ENCODE measurements at places on chromosomes 12 and 14.

DNA sequence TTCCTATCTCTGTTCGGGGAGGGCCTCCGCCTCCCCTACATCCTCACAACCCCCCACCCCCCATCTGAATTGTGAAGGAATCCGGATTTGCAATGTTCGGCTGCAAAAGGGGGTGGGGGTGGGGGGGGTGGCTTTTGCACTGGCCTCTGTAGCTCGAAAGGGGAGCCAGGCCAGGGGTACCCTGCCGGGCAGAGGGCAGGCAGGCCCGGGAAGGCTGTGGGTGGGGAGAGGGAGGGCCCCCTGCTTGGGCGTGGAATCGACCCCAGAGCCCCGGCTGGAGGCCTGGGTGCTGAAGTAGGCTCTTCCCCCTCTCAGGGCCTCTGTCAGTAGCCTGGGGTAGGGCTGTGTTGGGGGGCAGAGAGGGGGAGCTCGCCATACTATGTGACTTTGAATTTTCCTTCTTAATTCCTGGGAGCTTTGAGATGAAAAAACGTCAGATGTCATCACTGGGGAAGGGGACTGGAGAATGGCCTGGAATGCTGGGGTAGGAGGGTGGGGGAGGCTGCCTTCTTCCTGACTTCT, 1.1 kb downstream of the LRP1 start:
- DNase-seq = no peak

- DNase-seq = no peak
These were observed 6.7 kb upstream of the KRT75 start for GRCh38 chr12:52440821-52441319.

DNA sequence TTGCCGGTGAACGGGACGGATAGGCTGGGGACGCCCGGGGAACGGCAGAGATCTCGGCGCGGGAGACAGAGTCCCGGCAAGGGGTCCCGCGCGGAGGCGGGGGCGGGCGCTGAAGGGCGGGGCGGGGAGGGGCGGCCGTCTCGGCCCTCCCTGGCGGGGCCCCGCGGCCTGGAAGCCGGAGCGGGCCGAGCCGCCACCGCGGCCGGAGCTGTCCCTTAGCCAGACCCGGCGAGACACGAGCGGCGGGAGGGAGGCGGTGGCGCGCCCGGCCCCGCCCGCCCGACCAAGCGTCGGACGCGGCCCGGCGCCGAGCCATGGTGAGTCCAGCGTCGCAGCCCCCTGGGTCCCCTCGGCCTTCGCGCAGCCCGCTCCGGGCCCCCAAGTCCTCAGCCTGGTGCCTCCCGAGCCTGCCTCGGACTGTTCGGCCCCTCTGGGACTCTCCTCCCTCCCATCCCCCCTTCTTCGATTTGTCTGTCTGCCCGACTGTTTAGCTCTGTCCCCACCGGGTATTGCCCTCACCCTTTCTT, at the start of gene ARHGEF40:
Gene ARHGEF40, plus strand, starts transcription at position 222 of the 527 bp plus-strand sequence. Its CDS starts 93 bp downstream, at position 315.
- no peak for DNase-seq

DNA sequence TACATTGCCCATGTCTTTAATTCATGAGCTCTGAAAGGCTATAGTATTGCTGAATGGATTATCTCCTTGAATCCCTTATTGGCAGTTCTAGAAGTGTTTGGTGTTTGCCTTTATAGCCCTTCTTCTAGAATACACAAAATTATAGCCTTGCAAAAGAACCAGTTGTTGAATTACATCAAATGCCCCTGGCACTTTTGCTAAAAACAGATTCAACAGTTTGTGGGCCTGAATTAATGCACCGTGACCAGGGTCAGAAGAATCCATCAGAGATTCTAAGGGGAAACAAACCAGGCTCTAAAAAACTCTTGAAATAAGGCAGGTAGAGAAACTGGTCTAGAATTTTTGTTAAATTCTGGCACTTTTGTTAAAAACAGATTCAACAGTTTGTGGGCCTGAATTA, 197.8 kb downstream of the SOX5 start:
- DNase-seq = no peak

DNA sequence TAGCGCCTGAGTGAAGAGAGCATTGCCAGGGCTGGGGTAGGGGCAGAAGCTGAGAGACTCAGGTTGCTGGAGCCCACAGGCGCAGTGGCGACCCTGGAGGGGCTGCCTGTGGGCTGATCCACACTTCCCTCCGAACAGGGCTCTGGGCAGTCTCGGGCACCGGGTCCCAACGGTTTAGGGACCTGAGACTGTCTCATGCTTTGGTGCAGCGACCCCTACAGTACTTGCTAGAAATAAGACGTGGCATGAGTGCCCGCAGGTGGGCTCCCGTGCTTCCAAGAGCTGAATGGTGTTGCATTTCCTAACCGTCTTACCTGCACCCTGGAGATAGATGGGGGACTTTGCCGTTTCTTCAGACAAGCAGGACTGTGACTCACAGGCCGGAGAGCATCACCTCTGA, 57.4 kb downstream of the AACS start:
- no peak for DNase-seq

GRCh38 chr12:100213016-100213891, 12.6 kb downstream of the ACTR6 start:
- no peak for DNase-seq

DNA sequence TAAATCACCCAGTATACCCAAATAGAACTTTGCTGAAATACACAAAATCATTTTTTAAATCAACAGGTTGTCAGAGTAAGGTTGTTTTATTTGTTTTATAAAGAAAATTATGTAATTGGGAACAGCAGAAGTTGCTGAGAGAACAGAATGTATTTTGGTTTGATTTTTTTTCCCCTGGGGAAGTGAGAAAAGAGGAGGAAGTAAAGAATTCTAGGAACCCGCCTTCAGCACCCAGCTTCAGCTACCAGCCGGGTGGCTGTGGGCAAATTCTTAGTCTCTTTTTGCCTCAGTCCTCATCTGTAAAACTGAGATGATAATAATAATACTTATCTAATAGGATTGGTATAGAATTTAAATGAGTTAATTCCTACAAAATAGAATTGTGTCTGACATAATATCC, 119.4 kb downstream of the SRGAP1 start:
- DNase-seq = no peak

DNA sequence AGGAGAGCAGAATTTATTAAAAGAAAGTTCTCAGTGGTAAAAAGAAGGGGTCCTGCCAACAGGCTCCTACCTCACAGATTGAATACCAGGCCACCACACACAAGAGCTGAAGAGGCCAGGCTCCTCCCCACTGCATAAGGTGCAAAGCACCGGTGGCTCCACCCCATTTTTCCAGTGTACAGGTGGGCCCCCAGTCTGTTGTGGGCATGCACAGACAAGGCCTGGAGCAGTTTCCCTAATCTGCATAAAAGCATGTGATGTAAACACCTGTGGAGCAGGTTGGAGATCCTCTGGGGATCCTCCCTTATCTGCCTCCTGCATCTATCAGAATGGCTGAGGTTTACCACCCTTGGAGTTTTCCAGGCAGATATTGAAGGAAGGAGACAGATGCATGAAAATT, 45.7 kb upstream of the PDZRN4 start:
- DNase-seq = no peak

DNA sequence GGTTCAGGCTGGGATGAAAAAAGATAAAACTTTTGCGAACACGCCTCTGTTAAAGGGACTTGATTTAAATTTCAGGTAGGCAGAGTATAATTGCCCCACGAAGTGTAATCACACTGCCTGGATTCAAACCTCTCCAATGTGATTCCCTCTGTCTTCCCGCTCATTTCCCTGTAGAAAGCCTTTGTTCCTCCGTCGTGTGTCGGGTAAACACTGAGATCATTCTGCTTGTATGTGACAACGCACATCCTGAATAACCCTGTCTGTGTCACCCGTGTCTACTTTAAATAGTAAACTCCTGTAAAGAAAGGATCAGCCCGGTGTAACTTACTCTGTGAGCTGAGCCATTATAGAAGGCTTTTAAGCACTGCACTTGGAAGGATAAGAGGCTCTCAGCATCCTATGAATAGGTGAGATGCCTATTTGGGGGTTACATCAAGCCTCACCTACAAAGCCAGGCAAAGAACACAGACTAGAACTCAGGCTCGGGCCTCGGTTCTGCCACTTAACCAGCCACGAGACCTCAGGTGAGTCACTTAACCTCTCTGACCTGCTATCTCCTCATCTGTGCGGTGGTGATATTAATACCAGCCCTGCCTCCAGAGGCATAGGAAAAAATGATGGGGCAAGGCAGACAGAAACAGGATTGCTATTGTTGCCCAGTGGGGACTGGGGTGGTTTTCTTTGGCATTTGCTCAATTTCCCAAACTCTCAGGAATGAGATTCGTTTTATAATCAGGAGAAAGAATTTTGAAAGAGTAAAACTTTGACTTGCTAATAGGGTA, 74.2 kb downstream of the RBM19 start:
- DNase-seq = no peak

- DNase-seq = no peak
These were observed 182.6 kb downstream of the ETV6 start for GRCh38 chr12:11832093-11832492.

- DNase-seq = no peak
These were observed 88.1 kb downstream of the PPP2R5E start for GRCh38 chr14:63454863-63455622.

GRCh38 chr12:75177997-75178396, 31.6 kb downstream of the KCNC2 start:
- no peak for DNase-seq

DNA sequence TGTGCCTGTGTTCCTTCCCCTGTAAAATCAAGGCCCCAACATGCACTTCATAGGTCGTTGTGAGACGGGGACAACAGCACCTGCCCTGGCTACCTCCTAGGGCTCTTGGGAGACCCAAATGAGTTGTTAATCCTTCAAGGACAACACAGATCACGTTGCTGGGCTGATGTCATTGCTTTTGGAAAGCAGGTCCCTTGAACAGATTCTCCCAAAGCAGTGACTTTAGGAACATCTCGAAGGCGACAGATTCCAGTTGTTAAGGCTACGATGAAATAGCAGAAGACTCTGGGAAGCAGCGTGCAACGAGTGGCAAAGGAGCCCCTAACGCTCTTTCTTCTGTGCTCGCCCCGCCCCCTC, 26.2 kb upstream of the MAP1LC3B2 start:
- no peak for DNase-seq

- no peak for DNase-seq
These were observed 30.9 kb downstream of the PIGH start for GRCh38 chr14:67569011-67569650.

- DNase-seq = peak; percentile 9
These were observed 663 bp downstream of the NCKAP5L start for GRCh38 chr12:49827401-49828099.

DNA sequence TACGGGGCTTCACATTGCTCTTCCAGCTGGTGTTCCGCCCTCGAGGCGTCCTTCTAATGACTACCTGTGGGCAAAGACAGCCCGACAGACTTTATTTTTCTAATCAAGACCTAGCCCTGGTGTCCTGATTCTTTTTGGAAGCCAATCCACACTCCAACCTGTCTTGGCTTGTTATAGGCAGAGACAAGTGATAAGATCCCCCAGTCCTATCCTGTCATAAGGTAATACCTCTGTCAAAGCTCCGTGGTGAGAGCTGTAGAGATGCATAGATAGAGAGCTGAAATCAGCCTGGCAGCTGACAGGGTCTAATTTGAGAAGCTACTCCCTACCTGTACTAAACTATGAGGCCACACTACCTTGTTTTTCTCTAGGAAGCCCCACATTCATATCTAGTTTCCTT, 11.5 kb upstream of the WNK1 start:
- no peak for DNase-seq

- no peak for DNase-seq
These were observed 3.4 kb downstream of the KLRB1 start for GRCh38 chr12:9604287-9604686.

- DNase-seq = no peak
These were observed 2.5 kb upstream of the PCNX4 start for GRCh38 chr14:60089221-60089620.

- no peak for DNase-seq
These were observed 55.1 kb upstream of the ARID2 start for GRCh38 chr12:45674181-45674977.

GRCh38 chr12:23561364-23562345, 387.8 kb downstream of the SOX5 start:
- no peak for DNase-seq

DNA sequence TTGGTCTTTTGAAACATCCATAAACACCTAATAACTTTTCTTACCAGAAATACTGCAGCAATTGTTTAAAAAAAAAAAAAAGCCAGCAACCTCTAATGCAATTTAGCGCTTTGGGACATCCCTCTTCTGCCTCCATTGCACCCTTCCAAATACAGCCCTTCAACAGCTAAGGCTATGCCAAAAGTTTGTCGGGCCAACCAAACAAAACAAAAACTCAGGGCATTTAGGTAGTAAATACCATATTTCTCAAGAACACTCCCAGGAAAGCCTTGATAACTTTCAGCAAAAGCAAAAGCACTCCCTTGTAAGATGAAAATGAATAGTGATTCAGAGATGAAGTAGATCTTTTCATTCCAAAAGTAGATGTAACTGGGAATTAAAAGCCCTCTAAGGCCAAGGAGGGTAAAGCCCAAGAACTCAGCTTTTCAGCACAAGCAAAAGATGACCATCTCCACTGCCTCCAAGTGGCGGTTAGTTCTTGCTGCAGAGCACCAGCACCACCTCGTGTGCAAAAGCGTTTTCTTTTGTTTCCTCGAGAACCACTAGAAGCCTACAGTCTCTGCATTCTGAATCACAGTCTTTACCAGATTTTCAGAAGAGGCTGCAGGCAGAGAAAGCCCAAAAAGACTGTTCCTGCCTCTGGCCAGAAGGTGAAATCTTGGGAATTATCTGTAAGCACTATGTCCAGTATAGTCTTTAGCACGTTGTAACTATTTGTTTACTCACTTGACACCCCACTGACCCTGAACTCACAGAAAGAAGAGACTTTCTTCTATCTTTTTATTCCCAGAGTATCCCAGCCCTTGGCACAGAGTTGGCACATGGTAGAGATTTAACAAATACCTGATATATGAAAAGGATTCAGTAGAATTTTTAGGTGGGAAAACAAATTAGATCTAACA, 53.1 kb downstream of the SIX6 start:
- DNase-seq = peak; percentile 1

- DNase-seq = no peak
These were observed 839.2 kb downstream of the SLC6A15 start for GRCh38 chr12:84073401-84073800.

DNA sequence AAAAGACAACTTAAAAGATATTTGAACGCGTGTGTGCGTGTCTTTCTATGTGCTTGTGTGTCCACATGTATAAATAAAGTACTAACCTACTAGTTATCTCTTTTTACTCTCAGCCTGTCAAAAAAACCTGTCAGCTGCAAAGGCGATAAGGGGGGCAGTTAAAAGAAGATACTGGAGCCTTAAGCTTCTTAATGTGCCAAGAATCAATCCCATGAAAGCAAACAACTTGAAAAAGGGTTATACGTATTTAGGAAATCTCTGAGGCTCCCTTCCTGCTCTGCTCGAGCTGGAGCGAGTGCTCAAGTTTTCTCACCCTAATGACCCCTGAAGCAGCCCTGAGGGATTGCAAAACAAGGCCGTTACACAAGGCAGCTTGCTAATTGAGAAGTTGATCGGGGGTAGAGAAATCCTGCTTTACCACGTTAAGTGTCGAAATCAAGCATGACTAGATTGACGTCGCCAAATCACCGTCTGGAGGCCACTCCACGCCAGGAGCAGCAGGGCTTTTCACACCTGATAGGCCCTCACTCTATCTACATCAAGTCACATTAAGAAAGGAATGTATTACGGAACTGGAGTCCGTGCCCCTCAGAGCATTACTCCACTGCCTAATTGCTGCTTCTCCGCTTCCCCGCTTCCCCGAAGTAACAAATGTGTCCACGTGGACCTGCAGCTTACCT, 32.4 kb downstream of the LMO3 start:
- no peak for DNase-seq
